CD4-positive, alpha-beta T cell treated with Interleukin-10 for 1 hour (primary cell): ENCODE measurements at places on chromosomes 5 and 9.

DNA sequence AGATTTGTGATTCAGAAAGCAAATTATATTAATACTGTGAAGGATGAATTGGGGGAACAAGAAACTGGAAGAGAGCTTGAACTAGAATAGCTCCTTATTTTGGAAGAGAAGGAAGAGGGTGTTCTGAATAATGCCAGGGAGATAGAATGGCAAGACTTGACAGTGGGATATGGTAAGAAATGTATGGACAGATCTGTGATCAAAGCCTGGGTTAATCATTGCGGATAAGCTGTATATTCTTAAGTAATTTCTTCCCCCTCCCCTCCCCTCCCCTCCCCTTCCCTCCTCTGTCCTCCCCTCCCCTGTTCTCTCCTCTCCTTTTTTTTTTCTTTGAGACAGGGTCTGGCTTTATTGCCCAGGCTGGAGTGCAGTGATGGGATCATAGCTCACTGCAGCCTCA, 10.1 kb upstream of the IL6ST start:
- DNase-seq, result no peak

- no peak for DNase-seq
Measured at GRCh38 chr9:135267191-135267809, 179.8 kb downstream of the OLFM1 start.

DNA sequence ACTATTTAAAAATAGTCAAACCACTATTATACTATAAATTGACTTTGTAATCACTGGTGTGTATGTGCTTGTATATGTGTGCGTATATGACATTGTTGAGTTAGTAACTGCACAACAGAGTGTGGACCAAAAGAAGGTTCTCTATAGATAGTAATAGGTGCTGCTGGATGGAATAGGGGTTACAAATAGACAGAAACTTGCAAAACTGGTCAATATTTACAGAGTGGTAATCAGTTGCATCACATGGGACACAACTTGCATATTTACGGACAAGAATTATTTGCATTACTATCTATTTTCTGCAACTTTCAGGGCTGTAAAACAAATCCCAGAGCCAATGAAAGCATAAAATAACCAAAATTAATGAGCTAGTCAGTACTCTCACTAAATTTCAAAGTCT, 42.4 kb downstream of the TNFSF8 start:
- no peak for DNase-seq

GRCh38 chr5:100430268-100431195, 104.6 kb upstream of the FAM174A start:
- DNase-seq, result peak; percentile 46

GRCh38 chr9:83986195-83986594, 5.6 kb downstream of the RMI1 start:
- no peak for DNase-seq

DNA sequence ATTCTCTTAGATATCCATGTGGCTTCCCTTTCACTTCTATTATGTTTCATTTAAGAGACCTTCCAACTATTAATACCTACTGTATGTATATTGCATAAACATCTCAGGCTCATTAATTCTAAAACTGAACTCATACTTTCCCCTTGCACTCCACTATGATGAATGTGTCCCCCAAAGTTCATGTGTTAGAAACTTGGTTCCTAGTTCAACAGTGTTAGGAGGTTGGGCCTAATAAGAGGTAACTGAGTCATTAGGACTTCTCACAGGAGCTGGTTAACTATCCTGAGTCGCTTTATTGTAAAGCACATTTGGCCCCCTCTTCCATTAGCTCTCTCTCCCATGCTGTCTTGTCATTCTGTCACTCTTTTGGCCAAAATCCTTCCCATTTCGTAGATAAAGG, 22.0 kb downstream of the ANKHD1 start:
- no peak for DNase-seq

DNA sequence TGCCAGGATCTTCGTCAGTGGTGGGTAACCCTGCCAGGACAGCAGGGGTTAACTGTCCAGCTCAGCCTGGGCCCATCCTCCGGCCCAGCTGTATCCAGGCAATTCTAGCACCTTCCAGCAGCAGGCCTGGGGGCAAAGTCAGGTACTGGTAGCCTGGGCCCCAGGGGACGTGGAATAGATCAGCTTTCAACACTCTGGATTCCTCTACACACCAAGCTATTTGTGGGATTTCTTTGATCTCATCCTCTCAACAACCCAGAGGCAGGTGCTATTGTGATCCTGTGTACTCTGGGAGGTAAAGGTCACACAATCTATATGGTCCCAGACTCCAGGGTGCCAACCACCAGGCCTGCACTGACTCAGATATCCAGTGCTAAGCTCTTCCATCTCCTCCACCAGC, 8.7 kb upstream of the SPOUT1 start:
- no peak for DNase-seq

DNA sequence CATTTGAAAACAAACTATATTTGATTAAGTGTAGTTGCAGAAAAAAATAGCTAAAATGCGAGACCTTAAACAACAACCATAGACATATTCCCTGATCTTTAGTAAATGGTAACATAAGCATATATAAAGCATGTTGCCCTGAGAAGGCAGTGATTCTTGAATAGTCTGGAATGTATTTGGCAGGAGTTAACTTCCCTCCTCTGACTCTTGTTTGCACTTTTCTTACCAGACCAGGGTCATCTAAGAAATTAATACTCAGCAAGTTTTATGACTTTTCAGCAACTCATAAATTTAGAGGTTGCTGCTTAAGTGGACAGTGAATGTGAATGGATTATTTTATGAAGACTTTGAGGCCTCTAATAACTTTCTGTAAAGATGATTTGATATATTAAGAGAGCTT, 55.3 kb upstream of the NUDT12 start:
- no peak for DNase-seq

DNA sequence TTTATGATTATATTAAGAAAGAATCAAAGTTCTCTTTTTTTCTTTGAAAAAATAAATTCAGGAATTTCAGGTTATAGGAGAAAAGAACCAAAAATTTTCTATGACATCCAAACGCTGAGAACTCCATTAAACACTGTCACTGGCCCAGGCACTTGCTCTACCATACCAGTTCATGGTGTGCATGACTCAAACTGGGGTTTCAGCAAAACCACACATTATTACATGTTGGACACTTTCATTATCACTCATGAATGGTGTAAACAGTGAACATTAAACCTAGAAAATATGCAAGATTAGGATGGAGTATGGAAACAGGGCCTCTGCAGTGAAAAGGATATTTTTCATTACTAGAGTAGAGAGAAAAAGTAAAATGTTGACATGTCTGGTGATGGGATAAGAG, 369.9 kb upstream of the FAM174A start:
- no peak for DNase-seq

DNA sequence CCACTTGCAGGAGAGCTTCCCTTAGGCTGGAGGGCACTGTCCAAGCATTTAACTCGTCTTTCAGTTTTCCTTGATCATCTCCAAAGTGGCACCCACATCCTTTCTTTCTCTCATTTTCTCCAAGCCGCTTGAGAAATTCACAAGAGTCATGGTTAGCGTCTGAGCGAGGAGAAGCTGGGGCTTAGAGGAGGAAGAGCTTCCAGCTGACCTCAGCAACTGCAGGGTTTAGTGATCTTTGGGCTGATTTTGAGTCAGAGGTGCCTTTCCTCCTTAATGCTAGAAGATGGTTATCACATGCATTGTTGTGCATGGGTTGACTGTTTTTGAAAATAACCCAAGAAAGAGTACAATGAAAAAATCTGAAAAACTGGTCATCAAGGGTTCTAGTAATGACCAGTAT, 134.7 kb downstream of the GADD45G start:
- peak; percentile 6 for DNase-seq

DNA sequence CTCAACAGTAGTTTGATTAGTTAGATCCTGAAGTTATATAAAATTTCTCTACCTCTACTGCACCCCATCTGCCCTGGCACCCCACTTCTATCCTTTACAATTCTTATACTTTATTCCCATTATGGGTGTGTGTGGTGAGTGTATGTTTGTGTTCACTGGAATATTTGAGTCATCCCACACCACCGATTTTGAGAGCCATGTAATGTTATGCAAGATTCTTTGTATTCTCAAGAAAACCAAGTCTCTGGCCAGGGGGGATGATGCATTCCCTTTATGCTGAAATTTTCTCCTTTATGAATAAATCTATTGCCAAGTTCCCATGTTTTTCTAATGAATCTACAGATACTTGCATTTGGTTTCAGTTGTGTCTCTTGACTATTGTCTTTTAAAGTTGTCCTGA, 266.8 kb downstream of the ARHGEF28 start:
- DNase-seq, result no peak

- DNase-seq, result no peak
Measured at GRCh38 chr5:62623271-62623670, 44.7 kb downstream of the LRRC70 start.

DNA sequence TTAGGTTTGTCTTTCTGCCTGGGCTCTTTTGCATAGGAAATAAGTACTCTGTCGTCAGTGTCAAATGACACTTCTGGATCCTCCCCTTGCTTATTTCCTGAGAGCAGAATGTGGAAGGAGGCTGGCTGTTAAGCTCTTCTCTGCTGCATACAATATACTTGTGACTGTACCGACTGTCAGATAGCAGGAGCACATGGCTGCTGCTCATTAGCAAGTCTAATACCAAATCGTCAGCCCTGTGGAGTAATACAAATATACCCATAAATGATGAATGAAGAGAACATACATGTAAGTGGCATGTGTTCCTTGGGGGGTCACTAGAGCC, at the start of gene GPR151:
Gene GPR151 (minus strand): TSS at position 40 of the 325 bp plus-strand sequence. CDS start 77 bp downstream, outside the sequence.
- no peak for DNase-seq

- DNase-seq, result peak; percentile 11
Measured at GRCh38 chr9:21252721-21253547, 13.1 kb upstream of the IFNA14 start.

GRCh38 chr5:52703321-52703720, 84.4 kb upstream of the ITGA1 start:
- no peak for DNase-seq
